H9 (cell line): ENCODE measurements at places on chromosomes 5 and 9.
A peak's percentile ranks its signal among the peaks of the same experiment; 100 is the strongest.

DNA sequence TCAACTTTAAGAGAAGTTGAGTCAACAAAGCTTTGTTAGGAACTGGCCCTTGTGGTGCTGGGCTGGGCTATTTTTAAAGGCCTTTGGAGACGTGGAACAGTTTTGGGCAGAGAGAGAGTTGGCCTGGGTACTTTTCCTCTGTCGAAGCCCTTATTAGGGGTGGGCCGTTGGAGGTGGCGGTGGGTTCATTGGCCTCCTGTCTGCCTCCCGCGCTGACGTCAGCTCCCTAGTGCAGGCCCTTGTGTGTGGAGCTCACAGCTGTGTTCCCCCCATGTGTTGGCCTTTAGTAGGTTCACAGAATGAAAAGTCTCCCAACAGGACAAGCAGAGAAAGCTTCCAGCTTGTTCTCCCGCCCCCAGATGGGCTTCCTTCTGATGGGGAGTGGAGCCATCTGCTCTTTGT lies 2.7 kb downstream of the NCS1 start:
- no peak for DNase-seq

DNA sequence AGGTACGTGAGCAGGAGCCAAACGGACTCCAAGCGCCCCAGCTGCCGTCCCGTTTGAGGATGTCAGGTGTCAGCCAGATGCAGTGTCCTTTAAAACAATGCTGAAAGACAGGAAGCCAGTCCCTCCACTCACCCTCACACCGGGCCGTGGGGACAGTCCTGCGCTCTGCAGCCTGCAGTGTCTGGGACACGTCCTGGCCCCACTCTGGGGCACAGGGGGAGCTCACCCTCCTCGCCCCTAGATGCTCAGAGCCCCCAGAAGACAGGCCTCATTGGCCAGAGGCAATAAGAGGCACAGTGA lies 79.7 kb downstream of the ZNF354C start:
- no peak for DNase-seq

- no peak for DNase-seq
These were observed 1043.2 kb downstream of the CDH18 start for GRCh38 chr5:18944771-18945170.

DNA sequence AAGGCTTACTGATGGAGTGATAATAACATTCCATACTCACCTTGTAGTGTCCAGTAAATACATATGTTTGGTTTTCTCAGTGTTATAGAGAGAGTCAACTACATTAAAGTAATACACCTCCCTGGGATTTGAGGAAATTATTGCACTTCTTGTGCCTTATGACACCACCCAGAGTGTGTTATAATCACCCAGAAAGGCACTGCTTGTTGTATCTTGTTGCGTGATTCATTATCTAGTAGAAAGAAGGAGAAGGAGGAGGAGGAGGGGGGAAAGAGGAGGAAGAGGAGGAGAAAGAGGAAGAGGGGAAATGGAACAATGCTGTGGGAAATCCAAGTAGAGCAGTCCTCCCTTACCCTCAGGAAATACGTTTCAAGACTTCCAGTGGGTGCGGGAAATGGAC lies 661.8 kb upstream of the WWC1 start:
- no peak for DNase-seq

DNA sequence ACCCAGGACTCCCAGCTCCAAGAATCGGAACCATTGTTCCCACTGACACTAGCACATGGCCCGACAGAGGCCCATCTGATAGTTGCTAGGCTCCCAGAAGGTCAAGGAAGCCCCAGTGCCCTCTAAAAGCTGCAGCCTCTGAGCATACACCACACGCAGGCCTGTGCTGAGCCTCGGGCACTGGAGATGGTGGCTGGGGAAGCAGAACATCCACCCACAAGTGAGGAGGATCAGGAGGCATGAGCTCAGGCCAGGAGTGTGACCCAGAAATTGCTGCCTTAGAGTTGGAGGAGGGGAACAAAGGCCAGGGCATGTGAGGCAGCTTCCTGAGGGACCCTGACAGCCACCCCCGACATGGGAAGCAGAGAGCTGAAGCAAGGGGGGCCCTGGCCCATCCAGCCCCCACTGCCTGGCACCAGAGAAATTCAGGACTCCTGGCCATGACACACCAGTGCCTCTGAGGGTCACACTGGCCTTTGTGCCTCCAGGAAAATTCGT lies 21.4 kb downstream of the IPPK start:
- no peak for DNase-seq

GRCh38 chr9:114883709-114884108 lies 46.7 kb downstream of the TNFSF8 start:
- DNase-seq = no peak

DNA sequence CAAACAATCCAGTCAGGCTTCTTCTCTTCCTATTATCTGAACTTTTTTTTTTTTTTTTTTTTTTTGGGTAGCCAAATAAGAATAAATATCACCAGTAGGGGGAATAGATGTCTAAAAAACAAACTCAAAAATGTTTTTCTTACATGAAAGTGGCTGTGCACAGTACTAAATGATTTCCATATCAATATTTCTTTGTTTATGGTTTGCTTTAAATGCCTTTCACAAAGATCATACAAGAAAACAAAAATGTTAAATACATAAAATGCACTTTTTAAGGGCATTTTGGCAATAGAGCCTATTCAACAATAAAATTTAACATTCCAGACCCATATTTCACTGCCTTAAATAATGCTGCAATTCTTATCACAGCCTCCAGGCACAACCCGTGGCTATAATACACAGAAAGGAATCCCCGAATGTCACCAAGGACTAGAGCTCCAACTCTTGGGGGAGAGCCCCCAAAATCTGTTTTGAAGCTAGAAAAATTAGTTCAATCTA lies 91.1 kb upstream of the TBCA start:
- no peak for DNase-seq

DNA sequence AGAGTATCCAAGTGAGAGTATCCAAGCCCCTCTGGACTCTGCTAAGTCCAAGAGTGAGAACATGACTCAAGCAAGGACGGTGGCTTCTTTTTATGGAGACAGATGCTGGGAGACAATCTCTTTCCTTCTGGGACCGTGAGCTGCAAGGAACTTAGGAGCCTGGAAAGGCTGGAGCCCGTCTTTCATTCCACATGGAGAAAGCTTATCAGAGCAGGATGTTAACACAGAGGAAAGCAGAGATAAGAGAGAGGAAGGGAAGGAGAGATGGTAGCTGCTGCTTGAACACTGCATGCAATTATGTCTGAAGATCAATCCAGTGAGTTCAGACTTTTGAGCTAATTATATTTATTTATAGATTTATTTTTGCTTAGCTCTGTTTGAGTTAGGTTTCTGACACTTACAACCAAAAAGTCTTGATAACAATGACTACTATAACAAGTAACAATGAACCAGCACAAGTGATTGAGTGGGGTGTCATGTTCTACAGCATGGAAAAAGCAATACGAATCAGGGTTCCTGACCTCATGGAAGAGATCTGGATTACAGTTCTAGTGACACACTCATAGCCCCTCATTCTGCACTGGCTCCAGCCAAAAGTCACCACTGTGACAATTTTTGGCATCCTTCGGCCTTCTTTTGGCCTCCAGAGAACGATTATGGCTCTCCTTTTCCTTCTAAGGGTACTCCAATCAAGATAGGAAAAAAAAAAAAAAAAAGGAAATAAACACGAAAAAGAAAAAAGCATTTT lies 71.5 kb downstream of the PRLR start:
- DNase-seq = no peak

GRCh38 chr5:173178369-173178910 lies 34.1 kb downstream of the BNIP1 start:
- DNase-seq = no peak

DNA sequence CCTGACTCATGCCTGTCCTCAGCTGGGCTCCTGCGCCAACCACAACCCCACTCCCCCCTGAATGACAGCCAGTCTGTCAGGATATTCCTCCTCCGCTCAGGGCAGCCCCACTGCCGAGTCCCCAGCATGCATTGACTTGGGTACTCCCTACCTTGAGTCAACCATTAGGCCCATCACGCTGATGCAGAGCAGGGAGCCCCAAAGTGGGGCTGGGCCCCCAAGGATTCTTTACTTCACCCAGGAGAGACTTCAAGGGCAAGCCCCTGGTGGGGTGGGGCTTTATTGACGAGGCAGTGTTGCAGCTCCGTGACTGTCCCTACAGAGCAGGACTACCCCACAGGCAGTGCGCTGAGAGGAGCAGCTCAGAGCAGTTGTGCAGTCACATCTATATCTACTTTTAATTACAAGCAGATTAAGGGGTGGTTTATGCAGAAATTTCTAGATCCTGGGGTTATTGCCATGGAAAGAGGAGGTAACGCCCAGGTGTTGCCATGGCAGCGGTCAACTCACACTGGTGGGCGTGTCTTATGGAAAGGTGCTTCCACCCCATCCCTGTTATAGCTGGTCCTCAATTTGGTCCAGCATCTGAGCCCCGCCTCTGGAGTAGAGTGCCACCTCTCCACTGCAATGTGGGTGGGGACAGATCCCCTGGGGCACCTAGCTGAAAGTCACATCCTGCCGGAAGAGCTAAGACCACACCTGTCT lies 32.1 kb upstream of the FCN1 start:
- no peak for DNase-seq

DNA sequence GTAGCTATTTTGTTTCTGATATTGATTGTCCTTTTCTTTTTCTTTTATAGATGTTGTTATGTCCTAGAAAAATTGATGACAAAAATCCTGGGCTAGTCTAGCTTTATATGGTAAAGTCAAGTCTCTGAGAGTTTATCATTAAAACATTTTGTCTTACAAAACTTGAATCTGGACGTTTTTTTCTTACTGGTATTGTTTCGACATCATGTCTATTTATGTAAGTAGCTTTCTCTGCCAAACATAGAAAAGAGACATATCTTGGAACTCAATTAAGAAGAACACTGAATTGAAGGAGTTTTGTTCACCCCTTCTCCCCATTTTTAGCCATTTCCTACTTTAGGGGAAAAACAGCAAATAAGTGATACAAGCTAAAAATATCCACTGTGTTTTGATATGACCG lies 151.5 kb downstream of the ISOC1 start:
- DNase-seq = no peak

DNA sequence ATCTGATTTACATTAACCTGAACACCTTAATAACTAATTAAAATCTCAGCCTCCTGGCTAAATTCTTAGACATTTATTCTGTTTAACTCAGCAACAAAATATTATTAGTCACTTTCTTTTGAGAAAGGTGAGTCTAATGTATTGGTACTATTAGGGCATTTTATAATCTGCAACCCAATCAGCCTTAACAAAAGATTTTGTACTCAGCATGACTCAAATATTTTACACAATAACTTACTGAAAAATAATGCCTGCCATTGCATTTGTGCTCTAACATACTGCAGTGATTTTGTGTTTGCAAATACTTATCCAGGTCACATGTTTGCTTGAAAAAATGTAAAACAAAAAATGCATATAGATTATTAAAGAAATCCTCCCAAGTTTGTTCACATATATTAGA lies 1129.9 kb downstream of the TAF11L14 start:
- no peak for DNase-seq

DNA sequence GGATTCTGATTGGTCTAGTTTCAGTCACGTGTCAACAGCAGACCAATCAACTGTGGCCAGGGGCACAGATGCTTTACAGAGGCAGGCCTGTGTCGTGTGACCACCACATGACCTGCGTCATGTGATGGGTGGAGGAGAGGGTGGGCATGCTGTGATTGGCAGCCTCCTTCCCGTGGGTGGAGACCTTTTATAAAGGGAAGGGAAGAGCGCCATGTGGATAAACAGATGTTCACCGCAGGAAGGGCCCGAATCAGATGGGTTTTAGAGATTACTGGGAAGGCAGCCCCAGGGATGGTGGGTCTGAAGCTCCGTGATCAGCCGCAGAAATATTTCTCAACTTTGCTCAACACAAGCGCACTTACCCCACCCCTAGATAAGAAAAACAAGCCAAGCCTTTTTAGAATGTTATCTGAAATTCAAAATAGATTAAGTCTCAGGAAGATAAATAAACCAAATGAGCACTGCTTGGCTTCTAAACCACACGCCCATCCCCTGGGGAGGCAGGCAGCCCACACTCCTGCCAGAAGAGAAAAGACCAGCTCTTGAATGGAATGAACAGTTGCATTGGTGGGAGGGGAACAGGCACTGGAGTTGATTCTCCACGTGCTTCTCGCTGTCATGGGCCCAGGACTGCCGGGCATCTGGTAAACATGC lies 43.6 kb downstream of the ROPN1L start:
- DNase-seq = peak; percentile 71

GRCh38 chr5:96751203-96752169 lies 56.3 kb downstream of the ERAP1 start:
- no peak for DNase-seq

DNA sequence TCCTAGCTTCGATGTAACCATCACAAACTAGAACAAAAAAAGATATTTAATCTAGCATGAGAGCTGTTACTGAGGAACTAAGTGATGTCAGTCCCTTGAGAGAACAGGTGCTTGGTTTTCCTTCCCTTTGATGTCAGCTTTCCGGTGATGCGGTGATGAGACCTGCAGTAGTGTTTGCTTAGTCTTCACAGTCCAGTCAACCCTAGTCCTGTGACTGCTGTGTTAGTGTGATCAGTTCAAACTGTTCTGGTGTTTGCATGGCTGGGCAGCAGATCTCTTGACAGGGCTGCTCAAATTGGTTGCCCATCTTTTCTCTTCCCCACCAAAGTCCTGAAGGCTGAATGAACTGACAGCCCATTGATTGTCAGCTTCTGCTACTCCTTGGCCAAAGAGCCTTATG lies 608.6 kb upstream of the DAB2 start:
- DNase-seq = no peak

DNA sequence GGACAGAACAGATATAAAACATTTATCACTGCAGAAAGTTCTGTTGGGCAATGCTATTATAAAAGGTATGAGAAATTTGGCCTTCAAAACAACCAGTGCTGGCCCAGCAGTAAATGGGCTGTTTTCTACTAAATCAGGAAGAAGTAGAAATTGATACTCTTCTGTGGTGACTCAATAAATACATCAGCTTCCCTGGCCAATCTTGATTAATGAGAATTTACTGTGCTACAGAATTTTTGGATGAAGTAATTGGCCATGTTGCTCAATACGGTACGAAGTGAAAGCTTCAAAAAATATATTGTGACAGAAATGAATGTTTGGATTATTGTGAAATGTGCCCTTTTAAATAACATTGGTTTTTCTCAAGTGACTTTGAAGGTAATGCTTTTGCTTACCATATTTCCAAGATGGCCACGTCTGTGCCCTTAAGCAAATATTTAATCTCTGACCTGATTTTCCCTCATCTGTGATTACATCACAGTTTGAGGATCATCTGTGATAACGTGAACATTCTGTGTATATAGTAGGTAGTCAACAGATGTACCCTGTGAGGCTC lies 4.2 kb downstream of the DNAJA1 start:
- no peak for DNase-seq
